ENCODE measurements at places on chromosomes 11 and 22.

DNA sequence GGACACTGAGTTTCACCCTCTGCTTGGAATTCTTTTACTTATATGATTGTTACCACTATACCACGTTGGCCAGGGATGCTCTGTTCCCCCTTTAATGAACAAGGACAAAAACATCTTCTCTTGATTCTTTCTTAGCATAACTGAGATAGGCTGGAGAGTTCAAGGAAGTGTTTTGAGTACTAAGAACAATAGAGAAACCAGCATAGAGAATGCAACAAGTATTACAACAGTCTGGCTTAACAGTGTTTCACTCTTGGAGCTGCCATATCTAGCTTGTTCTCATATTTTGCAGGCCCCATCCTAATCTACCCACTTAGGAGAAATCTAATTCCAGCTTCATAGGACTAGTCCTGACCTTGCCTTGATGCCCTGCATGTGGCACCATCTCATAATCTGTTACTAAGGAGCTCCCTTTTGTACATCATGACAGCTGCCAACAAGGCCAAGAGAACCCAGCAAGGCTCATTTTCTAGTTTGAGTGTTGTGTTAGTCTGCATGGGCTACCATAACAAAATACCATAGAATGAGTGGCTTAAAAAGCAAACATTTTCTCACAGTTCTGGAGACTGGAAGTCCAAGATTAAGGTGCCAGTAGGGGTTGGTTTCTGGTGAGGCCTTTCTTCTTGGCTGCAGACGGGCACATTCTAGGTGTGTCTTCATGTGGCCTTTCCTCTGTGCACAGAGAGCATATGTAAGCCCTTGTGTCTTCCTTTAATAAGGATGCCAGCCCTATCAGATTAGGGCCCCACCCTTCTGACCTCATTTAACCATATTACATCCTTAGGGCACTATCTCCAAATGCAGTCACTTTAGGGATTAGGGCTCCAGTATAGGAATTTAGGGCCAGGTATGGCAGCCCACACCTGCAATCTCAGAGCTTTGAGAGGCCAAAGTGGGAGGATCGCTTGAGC is 37.8 kb downstream of the PACS1 start:
- no peak for DNase-seq

GRCh38 chr11:64620381-64620971 is 29.5 kb downstream of the SLC22A12 start:
- DNase-seq, result no peak

DNA sequence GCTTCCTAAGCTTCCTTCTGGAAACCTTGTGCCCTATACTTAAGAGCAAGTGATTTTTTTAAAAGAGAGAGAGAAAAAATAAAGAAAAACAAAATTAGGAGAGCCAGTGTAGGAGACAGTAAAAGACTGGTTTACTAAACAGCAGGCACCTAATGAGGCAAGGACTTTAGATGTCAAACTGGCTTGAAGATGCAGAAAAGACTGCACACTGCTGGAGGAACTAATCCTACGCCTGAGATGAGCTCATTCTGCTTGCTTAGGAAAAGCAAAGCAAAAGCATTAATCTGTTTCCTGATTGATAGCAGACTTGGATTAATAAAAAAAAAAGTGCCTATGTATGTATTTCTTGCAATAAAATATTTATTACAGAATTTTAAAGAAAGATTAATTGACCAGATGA is 113.6 kb upstream of the SEZ6L start:
- DNase-seq, result no peak

DNA sequence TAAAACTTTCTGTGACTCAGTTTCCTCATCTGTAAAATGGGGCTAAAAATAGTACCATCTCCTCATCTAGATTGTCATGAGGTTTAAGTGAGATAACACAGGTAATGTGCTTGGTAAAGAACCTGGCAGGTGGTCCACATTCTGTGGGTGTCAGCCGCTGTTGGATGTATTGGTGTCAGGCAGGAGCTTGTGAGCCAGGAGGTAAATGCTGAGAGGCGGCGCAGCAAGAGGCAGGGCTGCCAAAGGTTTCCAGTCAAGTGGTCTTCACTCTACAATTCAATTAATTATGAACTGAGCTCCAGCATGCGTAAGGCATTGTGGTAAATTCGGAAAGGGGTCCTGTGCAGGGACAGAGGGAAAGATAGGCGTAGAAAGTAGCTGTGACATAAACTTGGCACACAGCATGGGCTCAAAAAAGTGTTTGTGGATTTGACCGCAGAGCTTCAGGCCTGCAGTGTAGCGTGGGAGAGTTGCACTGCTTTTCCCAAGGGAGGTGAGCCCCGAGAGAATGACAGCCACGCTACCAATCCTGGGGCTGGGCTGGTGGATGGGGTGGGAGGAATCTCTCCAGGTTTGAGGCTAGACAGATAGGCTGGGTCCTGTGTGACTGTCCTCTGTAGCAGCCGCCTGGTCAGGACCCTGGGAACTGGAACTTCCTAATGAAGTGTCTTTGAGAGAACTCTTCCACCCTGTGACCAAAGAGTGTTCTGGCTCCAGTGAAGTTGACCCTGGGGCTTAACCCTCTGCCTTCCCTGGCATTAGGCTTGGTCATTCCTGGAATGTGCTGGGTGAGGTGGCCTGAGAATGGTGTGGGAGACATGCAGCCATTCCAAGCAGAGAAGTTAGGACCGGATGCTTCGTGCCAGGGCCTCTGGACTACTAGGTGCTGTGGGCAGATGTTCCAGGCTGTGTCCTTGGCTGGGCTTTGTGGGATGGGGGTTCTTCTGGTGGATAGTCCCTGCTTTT is 122.4 kb downstream of the FEZ1 start:
- DNase-seq, result no peak

- no peak for DNase-seq
Observed at GRCh38 chr11:28049338-28050216, 58.4 kb downstream of the KIF18A start.

- no peak for DNase-seq
Observed at GRCh38 chr11:94112206-94112953, 16.3 kb upstream of the PANX1 start.

- DNase-seq, result no peak
Observed at GRCh38 chr22:29306835-29307595, 565 bp downstream of the GAS2L1 start.
